Endothelial cell of umbilical vein (primary cell): ENCODE measurements at places on chromosomes 1 and 21.

- DNase-seq: no peak
These were observed 213.2 kb downstream of the TNR start for GRCh38 chr1:175530183-175530582.

GRCh38 chr1:198788561-198789064 lies 149.8 kb downstream of the PTPRC start:
- peak; percentile 66 for DNase-seq

DNA sequence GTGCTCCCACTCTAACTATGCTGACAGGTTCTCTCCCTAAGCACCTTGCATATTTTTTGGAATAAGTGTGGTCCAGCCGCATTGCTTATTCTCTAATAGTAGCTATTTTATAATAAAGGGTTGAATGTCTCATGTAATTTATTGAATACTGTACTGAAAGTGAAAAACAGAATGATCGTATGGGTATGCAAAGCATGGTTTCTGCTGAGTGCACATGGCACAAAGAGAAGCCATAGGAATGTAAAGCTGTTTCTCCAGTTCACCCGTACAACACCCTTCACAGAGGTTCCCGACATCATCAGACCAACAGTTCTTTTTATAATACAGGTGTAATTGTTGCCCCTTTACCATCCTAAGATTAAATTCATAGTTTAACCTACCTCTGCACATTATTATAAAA lies 8.9 kb upstream of the HAO2 start:
- DNase-seq: no peak

DNA sequence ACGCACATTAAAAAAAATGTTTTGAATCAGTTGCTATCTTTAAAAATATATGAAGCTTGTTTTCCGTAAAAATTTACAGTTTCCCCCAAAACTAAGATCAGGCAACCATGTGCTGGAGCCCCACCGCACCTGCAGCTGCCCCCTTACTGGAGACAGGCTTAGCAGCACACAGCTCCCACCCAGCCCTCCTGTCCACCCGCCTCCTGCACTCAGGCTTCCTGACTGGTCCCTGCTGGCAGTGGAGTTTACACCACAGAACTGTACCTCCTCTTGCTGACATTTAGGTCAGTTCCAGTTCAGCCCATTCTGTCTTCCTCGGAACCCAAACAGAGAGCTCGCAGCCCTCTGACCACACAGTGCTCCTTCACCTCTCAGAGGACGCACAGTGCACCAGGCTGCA lies 2.1 kb downstream of the GPR161 start:
- no peak for DNase-seq

GRCh38 chr1:14246471-14246870 lies 352.0 kb upstream of the KAZN start:
- no peak for DNase-seq

- no peak for DNase-seq
These were observed 5.3 kb downstream of the PRDM16 start for GRCh38 chr1:3074297-3074741.

DNA sequence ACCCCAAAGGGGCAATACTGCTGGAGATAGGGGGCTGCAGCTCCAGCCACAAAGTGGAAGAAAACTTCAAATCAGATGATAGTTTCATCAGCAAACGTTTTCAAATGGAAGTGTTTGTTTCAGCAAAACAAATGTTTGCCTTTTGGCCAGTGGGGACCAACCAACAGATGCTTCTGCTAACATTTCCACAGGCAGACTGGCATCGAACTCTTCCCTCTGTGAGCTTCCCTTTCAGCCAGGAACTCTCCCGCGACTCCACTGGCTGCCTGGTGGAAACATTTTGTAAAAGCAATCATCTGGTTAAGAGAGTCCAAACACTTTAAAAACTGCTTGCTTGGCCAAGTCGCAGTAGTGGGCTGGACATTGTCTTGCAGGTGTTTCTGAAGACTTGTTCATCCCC lies 30.7 kb downstream of the CENPF start:
- no peak for DNase-seq

DNA sequence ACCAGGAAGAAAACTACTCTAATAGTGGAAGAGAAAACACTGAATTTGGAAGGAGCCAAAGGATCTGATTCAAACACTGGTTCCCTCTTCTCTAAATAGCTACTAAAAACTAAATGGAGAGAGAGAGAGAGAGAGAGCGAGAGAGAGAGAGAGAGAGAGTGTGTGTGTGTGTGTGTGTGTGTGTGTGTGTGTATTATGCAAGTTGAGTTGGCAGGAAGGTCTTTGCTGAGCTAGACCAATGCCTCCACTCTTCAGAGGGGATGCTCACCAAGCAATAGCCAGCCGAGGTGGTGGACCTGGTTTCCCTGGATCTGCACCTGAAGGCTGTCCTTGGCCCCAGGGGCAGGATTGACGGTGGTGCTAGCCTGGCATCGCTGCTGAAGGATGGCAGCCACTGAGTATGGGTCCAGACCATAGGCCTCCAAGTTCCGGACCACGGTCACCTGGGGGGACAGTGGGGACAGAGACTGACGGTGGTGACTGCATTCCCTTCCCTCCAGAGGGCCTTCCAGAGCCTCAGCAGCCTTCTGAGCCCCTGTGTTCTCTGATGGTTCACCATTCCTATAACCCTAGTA lies 18.8 kb downstream of the EIF2D start:
- DNase-seq: no peak

- DNase-seq: no peak
These were observed 48.3 kb downstream of the GNB1 start for GRCh38 chr1:1842360-1843146.

- DNase-seq: no peak
These were observed 14.4 kb upstream of the BARHL2 start for GRCh38 chr1:90731382-90732050.

DNA sequence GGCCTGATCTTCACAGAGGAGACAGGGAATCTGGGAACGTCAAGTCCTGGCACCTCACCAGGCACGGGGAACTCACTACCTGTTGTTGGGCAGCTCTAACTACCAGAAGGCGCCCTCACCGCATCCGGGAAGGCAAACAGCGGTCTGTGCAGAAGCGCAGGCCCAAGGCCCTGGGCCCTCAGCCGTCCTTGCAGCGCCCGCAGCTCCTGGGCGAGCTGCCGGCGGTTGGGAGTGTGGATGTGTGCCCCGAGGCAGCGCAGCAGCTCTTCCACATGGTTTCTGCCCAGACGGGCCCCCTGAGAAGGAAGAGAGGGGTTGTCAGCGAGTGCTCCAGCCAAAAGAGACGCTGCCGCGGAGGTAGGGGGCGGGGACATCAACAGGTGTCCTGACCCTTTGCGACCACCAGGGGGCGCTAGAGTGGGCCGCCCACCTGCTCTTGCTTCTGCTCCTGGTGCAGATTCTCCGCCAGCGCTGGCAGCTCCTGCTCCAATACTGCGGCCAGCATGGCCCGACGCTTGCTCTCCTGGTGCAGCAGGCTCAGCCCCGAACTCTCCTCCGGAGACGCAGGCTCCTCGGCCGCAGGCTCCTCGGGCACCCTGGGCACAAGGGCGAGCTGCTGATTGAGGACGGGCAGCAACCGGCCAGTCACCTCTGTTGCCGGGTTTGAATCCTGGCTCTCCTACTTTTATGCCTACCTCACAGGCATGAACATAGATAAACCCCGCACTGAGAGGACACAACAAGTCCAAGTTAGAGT lies 9.3 kb downstream of the MAP3K6 start:
- peak; percentile 57 for DNase-seq

DNA sequence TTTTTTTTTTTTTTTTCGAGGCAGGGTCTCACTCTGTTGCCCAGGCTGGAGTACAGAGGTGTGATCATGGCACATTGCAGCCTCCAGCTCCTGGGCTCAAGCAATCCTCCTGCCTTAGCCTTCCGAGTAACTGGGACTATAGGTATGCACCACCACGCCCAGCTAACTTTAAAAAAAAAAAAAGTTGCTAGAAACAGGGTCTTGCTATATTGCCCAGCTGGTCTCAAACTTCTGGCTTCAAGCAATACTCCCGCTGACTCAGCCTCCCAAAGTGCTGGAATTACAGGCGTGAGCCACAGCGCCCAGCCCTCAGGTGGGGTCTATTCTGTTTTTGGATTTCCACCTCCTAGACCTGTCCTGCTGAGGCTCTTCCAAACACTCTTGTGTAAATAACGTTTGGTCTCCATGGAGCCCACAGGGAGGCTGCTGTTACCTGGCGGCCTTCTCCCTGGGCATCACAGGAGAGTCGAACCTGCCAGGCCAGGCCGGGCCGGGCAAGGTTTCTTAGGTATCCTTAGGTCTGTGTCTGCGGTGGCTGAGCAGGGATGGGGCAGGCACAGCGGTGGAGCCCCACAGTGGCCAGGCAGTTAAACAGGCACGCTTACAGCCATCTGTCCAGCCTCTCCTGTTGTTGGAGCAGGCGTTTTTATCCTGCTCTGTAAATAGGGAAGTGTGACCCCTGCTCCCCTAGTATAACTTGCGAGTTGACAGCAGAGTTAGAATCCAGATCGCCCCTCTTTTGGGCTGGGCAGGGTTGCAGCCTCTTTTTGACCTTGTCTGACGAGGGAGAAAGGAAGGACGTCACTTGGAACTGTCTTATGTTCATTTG lies 18.8 kb downstream of the PLEKHM2 start:
- DNase-seq: peak; percentile 39

DNA sequence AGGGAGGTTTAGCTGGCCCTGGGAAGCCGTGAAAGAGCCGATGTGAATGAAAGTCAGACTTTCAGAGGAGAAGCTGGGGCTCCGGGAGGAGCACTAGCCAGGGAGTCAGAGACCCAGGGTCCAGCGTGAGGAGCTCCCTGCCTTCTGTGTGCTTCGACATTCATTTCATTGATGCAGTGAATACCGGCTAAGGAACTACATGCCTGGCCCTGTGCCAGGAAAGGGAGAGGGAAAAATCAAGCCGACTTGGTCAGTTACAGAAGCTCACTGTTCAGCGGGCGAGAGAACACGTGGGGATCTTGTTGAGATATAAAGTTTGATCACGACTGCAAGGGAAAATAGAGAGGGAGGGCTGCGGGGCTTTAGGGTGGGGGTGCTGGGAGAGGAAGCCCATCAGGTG lies 76.7 kb upstream of the RUNX3 start:
- DNase-seq: no peak

DNA sequence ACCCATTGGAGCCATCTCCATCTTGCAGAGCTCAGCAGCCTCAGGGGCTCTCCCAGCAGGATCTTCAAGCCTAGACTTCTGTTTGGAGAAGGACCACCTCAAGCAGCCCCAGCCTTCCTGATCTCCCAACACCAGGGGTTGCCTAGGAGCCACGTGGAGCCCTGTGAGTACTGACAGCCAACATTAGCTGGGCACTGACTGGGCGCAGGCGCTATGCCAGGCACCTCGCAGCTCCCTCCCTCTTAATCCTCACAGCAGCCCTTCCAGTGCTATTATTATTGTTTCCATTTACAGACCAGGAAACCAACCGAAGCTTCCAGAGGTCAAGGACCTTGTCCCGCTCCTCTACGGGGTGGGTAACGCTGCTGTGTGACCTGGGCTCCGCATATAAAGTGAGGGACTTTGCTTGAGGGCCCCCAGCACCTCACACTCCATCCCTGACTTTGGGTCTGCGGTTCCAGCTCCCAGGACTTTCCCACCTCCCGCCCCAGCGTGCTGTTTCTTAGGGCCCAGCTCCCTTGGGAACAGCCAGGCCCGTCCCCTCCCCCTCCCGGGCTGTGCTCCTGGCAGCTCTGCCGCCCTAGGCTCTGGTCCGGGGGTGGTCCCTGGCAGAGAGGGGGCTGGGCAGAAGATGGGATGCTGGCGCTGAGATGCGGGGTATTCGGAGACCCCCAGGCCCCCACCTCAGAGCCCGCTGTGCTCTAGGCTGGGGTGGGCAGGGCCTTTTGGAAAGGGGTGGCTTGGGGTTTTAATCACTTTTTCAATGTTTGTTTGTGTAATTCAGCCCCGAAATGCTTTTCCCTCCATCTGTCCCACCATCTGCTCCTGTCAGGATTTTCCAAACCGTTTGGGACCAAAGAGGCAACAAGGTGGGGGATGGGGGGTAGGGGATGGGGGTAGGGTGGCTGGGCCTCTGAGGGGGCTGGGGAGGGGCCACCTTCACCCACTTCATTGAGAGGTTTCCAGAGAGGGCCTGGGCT lies 4.1 kb upstream of the HPCA start:
- no peak for DNase-seq
